ENCODE measurements at places on chromosomes 12 and 14.

GRCh38 chr14:74492776-74493342, at the start of gene NPC2:
Gene NPC2 (minus strand): TSS chr14:74493305. CDS start chr14:74493274, 31 bp downstream.
- no peak for DNase-seq

- no peak for DNase-seq
These were observed 482.0 kb downstream of the RMST start for GRCh38 chr12:97944576-97944975.

- DNase-seq = no peak
These were observed 175.2 kb upstream of the ATP2B1 start for GRCh38 chr12:89883630-89884389.

DNA sequence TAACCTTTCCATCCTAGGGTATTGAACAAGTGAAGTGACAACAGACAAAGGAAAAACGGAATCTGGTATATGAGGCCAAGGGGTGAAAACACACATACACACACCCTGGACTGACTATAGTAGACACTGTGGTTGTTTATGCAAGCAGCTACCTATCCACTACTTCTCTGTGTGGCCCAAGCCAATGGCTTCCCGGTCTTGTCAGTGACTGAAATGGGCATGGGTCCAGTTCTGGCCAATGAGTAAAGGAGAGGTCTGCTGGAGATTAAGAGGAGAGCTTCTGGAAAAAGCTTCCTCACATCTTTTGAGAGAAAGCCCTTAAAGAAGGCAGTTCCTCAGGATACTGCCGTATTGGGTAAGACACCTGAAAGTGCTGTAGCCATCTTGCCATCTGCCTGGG, 19.3 kb downstream of the MBIP start:
- DNase-seq = no peak

GRCh38 chr12:114512351-114512750, 106.4 kb upstream of the TBX5 start:
- DNase-seq = no peak

Measured in GM13977 (cell line).